Activated gamma-delta T cell (primary cell): ENCODE measurements at places on chromosomes 3 and 15.

DNA sequence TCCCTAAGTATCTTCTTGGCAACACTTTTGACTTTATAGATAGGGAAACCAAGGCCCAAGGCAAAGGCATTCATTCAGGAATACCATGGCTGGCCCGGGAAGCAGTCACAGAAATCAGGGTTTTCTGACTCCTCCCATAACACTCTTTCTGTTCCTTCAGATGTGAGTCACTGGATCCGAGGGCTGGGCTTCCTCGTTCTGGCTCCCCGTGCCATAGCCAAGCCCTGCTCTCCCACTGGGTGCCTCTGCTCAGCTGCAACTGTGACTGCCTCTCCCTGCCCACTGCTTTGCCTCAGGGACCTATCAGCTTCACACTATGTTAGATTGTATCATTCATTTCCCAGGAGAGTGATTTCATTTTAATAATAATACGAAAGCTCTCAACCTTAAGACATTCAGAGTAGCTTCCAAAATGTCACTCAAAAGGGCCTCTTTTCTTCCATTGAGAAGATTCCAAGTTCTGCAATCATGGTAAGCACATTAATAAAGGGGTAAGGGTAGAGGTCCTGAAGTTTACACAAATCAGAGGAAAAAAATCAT, 50.2 kb downstream of the GABRB3 start:
- DNase-seq = no peak

DNA sequence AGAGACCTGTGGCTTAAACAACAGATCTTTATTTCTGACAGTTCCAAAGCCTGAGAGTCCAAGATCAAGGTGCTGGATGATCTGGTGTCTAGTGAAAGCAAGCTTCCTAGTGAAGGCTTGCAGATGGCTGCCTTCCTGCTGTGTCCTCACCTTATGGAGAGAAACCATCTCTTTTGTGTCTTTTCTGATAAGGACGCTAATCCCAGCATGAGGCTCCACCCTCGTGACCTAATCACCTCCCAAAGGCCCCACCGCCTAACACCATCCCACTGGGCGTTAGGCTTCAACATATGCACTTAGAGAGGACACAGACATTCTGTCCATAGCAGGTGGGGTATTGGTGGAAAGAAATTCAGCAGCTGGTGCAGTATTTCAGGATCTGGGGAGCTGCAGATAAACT, 19.8 kb upstream of the LYSMD4 start:
- DNase-seq = no peak

DNA sequence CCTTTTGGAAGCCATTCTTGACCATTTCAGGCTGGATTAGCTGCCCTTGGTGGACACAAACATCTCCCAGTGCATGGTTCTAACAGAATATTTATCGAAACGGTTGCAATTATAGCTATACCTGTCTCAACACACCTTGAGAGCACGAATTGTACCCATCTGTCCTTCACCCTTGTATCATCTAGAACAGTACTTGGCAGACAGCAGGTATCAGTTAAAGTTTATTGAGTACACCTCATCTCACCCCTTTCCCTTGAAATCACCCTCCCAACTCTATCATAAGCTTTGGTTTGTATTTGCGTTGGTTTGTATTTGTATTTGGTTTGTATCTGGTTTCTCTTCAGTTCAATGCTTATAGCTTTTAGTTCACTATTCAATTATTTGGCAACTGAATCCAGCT, 12.4 kb downstream of the TSPAN3 start:
- no peak for DNase-seq

DNA sequence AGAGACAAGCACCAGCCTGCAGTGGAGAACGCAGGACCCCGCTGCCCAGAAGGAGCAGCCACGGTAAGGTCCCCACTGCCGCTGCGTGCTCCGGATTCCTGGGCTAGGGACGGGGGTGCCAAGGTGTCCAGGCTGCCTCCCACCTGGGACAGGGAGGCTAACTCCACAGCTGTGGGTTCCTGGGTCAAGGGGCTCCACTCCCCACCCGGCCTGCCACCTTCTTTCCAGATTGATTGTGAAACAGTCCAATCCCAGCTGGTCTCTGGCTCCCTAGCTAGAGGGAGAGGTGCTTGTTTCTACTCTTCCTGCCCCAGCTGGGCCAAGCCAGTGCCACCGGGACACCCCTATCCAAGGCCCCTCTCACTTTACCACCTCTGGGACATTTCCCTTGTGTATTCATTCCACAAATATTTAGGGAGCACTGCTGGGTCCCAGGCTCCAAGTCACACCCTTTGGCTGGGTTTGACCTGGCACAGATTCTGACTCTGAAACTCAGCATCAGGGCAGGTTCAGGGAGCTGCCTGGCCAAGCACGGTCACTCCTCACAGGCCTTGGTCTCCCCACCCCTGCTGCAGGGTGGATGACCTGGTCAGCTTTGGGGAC, 1.9 kb downstream of the PAK6 start:
- no peak for DNase-seq

DNA sequence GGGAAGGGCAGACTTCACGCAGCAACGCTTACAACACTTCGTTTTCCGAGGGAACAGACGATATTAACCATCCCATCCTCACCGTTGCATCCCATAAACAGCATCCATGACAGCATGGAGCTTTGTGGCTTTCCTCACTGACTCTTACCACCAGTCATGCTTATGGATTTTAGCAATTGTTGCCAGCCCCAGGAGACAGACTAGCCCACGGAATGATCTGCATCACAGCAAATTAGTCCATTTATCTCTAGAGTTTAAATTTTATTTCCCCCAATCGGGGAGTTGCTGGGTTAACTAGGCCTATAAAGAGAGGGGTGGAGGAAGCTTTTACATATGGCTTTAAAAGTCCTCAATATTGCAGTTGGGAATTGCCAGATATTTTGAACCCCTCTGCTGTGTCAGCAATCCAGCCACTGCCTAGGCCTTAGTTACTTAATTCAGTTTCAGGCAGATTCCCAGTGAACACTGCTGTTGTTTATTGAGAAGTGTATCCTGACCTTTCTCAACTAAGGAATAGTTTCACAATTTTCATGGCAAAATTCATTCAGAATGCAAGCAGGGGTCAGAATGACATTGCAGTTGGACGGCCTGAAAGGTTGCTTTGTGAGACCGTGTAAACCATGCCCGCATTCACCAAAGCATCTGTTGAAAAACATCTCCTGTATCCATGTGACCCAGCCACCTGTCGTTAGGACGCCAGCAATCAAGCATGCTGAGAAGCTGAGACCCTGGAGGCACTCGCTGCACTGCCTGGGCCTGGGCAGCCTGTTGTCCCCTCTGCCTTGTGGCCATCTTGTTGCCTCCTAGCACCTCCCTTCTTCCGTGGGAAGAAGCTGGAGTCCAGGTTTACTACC, 397.4 kb upstream of the TPM1 start:
- no peak for DNase-seq

DNA sequence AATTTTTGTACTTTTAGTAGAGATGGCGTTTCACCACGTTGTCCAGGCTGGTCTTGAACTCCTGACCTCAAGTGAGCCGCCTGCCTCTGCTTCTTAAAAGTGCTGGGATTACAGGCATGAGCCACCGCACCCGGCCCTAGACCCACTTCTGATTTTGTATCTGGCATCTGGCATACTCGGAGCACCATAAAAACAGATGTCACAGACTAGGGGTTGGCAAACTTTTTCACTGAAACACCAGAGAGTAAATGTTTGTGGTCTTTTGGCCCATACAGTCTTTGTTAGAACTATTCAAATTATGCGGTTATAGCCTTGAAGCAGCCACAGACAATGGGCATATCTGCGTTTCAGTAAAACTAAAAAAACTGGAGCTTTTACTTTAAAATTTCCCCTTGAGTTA, 110.7 kb downstream of the TJP1 start:
- no peak for DNase-seq
